T1000 (cell line): ENCODE measurements at places on chromosomes 4 and X.
A peak's percentile ranks its signal among the peaks of the same experiment; 100 is the strongest.

- no peak for DNase-seq
These were observed 673.0 kb upstream of the GRID2 start for GRCh38 chr4:91630764-91631163.

- no peak for DNase-seq
These were observed 72.6 kb upstream of the ADAMTS3 start for GRCh38 chr4:72641611-72642010.

DNA sequence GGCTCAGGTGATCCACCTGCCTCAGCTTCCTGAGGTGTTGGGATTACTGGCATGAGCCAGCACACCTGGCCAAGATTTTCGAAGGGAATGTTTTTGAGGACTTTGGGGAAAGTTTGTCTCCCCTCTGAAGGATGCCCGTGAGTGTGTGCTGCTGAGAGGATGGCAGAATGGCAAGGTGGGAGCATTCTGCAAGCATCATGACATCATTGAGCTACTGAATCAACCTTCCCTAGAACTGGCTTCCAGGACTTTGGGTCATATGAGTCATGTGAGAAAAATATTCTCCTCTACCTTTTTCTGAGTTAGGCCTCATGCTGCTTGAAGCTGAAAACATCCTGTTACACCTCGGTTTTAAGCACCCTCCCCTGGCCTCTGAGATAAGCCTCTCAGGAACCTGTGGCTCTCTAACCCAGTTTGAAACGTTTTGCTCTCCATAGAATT lies 31.0 kb downstream of the TMEM131L start:
- DNase-seq: no peak

- no peak for DNase-seq
These were observed 49.7 kb upstream of the ANKRD17 start for GRCh38 chr4:73308286-73308685.

DNA sequence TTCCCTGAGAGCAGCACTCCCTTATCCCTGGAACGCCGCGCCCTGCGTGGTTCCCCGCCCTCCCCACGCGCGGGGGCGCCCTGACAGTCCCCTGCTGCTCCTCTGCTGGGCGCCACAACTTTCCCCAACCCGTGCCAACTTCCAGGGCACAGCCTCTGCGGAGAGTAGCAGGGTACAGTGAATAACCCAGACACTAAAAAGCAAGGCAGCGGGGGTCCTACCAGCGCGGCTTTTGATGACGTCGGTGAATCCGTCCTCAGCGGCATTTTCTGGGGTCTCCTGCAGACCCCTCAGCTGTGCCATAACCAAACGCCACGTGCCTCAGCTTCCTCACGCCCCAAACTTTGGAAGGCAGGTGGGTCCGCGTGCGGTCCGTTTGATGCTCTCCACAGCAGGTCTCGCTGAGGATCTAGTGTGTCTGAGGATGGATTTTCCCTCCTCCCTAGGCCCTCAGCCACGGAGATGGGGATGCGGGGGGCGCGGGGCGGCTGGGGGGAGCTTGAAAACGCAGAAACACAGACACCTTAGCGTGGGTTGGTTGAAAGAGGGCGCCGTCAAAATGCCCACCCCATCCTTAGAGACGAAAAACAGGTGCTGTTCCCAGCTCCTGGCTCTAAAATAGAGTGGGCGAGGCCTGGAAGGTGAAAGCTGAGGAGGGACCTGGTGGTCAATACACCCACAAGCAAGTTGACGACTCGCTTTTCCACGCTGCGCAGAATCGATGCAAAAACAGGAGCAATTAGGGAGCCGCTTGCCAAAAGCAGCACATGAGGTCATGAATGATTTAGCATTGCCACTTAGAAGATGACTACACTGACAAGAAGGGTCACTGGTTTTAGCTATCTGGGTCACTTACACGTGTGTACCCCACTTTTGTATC lies 405.6 kb downstream of the FAM47A start:
- DNase-seq: no peak

DNA sequence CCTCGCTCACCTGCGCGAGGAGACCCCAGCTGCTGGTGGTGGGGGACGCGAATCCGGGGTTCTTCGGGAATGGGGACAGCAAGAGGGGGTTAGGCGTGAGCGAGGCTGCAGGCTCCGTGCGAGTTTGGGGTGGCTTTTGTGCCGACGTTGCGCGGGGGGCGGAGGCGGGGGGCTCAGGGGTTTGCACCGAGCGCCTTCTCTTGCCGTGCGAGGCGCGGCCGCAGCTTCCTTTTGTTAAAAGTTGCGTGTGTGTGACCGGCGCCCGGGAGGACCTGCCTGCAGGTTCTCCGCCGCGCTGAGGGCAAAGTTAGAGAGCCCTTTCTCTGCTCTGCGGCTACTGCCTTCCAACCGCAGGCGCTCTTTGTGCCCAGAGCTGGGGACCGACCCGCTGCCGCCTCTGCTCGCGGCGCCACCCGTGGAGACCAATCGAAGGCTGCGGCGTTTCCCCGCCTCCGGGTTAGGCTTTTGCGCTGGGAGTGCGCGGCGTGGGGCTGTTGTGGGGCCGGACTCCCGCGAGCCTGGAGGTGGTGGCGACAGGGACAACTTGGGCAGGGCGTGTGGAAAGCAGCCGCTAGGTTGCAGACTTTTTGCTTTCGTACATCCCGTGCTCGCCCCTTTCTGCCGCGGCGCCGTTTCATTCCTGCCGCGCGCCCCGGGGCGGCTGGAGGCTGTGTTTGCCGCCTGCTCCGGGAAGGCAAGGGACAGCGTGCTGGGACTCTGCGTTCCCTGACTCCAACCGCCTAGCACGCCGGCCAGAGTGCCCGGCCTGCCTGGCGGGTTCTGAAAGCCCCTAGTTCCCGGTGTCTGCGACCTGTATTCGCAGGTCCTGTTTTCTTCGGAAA lies 716 bp downstream of the KIT start:
- peak; percentile 57 for DNase-seq

DNA sequence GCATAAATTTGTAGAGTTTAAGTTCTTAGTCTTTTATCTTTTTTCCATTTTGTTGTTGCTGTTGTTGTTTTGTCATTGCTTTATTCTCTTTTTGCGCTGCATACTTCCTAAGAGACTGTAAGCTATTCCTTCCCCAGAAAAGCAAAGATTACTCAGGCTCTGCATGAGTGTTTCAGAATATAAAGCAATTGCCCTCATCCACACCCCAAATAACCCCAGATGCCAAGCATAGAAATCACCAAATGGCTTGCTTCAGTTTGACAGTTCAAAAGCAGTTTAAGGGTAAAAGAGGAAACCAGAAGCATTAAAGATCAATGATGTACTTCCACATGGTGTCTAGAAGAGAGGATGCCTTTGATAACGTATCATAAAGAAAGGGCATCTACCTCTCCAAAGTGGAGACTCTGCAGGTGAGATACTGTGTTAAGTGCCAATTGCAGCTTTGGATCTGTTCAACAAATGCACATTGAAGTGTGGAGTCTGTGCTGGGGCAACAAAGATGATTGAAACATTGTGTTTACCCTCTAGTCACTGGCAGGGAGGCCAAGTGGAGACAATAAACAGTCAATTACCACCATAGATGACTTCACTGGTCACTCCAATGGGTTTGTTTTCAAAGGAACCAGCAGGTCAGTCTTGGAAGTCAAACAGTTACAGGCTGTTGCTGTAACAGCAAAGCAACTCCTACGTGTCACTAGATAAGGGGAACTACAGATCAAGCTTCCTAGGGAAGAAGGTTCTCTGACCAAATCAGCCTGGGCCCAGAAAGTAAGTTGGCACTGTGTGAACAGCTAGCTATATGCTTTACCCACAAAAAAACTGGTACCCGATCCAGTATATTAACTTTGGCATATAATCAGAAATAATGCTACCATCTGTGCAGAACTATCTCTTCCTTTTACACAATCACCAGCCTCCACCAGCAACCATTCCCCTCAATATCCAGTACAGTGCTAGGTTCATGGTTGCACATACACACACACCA lies 40.6 kb upstream of the IL21 start:
- DNase-seq: no peak

DNA sequence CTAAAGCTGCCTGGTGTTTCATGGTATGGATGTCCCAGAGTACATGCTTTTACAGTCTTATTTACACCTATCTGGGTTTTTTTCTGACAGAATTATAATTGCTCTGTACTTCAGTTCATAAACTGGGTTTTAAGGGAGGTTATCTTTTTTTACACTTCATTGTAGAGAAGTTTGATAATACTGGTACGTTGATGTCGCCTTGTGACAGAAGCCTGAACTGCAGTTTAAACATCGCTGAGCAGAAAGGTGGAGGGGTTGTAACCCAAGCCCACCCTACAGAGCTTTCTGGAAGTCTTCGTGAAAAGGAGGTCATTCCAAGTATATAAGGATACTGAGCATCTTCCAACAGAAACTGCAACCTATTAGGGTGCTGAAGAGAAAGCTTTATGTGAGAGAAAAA lies 46.4 kb downstream of the BEX1 start:
- no peak for DNase-seq

DNA sequence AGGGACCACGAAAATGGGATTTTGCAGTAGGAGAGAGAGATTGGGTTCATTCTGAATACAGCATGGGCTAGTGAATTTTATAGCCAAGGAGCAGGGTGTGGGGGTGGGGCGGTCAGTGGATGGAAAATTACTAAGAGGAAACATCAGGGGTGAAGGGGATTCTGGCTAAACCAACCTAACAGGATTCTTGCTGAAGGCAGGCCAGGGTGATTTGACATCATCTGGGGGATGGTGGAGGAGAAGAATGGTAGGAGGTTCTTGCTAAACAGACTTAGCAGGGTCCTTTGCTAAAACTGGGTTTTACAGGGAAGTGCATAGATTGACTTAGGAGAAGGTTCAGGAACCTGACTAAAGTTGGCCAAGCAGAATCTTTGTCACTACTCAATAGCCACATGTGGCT lies 91.9 kb downstream of the DNAAF6 start:
- no peak for DNase-seq

DNA sequence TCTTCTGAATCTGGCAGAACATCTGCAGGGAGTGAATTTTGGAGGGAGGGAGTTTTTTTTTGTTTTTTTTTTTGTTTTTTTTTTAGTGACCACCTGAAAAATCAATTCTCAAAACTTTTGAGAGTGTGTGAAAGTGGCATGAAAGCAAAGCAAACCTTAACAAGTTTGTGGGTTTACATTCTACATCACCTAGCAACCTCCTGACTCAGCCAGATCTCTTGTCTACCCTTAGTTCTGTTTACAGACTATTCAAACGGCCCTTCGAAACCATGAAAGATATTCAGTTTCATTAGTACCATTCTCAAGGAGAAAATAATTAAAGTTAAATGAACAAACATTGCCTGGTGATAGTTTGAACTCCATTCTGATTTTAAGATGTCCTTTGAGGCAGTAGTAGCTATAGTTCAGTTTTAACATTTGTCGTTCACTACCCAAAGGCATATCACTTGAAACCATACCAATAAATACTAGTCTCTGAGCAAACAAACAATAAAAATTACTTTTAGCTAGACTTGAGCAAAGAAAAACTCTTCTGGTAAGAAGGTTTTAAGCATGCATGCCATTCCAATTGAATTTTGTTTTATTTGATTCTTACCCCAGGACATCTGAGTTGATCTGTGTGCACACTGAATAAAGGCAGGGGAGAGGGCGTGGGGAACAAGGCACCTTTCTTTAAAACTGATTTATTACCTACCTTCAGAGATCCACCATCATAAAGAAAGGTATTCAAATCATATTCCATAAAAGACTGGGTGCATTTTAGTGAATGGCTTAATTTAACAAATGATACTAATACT lies 137.7 kb downstream of the ARX start:
- DNase-seq: no peak

DNA sequence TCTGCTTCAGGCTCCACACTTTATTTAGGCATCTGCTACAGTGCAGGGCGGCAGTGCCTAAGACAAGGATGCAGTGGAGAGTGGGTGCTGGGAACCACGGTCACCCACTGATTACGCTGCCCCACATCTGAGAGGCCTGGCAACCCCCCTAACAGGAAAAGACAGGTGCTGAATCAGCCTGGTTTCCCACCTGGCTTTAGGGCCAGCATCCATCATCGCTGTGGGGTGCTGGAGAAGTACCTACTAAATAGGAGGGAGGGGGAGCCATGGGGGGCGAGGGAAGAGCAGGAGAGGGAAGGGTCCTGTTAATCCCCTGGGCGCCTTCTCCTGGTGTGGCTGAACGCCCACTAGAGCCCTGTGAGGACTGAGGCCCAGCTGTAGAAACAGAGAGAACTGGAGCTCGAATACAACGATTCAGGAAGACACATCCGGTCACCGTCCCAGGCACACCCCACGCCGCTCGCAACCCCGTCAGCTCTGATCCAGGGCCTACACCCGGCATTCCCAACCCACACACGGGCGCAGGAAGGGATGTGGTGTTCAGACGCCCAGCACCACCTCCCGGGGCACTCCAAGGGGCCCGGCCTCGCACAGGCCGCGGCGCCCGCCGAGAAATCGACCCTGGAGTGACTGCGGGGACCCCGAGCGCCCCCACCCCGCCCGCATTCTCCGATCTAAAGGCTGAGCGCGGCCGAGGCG lies 554 bp downstream of the DCTD start:
- DNase-seq: peak; percentile 7

DNA sequence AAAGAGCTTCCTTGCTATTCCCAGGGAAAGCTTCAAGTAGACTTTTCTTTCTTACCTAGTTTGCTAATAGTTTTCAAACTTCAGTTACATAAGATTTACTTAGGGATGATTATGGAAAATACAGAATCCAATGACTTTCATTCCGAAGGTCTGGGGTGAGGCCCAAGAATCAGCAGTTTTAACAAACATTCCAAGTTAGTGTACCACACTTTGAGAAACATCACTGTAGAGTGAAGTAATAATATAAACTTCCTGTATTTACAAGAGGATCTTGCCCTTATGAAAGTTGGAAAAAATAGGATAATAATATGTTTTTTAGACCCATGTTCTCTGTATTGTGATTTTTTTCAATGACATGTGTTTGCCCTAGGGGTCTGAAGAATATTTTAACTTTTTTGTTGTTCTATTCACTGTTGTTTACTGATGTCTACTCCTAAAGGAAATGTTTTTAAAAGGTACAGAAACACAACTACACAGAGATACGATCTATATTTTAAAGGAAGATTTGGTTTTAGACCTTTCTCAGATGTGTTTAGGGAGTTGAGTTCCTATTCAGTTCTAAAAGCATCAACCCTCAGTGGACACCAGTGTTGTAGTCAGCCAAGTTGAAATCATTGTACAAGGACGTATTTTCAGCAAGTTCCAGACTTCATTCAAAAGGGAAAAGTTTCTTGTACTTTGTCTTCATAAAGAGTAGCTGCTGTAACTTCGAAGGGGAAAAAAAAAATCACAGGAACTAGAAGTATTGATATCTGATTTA lies 295.8 kb upstream of the SLC7A11 start:
- DNase-seq: no peak

DNA sequence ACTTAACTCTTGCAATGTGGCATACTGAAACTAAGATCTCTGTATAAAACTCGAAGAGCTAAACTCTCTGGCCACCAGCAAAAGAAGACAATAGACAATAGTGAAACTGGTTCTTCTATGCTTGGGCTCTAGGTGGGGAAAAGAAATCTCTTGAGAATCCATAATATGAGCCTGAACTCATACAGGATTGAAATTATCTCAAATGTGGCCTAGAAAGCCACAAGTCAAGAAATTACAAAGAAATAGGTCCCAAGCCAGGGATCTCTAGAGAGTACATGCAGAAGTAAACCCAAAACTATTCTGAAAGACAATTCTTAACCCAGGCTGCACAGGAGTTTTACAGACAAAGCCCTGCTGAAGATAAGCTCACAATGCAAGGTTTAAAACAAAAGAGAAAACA lies 127.4 kb downstream of the ANAPC10 start:
- no peak for DNase-seq
